Occipital lobe (tissue), 3 donors: ENCODE measurements at places on chromosomes 12 and 14. TPM values are rescaled to one million over a fixed set of nuclear protein-coding genes. Genes with fewer than 3 reads are reported as not detected.

DNA sequence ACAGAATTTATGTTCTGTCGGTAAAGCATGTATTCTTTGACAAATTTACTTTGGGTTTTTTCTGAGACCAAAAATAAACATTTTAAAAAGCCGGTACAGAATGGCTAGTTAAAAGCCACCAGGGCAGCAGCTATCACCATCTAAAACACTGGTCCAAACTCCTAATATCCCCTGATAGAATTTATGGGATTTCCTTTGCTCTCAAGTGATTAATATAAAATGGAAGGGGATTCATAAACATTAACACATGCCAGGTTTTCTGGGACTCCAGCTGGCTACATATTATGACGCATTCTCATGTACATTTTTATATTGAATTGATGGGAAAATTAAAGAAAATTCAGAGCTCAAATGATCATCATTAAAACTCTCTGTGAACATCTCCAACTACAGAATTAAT is 640.8 kb downstream of the C12orf50 start:
- DNase-seq: no peak

- no peak for DNase-seq
Observed at GRCh38 chr12:43348221-43348620, 203.8 kb downstream of the ADAMTS20 start.

DNA sequence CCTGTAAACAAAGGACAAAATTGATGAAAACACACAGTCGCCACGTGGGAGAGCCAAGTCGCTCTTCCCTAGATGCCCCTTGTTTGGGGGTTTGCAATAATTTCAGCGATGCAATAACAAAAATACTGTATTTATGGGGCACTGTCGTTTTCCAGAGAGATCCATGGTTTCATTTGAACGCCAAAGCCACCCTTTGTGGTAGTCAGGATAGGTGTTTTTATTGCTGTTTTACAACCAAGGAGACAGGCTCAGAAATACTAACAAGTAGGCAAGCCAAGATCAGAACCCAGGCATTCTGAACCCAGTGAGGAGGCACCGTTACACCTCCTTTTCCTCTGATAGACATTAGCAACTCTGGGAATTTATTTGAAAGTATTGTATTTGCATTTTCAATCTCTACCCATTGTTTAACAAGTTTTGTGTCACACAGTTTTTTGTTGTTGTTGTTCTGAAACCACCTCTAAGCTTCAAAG is 831 bp upstream of the BTBD7 start:
- no peak for DNase-seq

- DNase-seq: no peak
Observed at GRCh38 chr14:31935391-31935790, 141.7 kb upstream of the ARHGAP5 start.

GRCh38 chr12:38477340-38478090 is 160.9 kb downstream of the ALG10B start:
- no peak for DNase-seq

GRCh38 chr12:45388545-45388944 is 172.7 kb downstream of the ANO6 start:
- no peak for DNase-seq

DNA sequence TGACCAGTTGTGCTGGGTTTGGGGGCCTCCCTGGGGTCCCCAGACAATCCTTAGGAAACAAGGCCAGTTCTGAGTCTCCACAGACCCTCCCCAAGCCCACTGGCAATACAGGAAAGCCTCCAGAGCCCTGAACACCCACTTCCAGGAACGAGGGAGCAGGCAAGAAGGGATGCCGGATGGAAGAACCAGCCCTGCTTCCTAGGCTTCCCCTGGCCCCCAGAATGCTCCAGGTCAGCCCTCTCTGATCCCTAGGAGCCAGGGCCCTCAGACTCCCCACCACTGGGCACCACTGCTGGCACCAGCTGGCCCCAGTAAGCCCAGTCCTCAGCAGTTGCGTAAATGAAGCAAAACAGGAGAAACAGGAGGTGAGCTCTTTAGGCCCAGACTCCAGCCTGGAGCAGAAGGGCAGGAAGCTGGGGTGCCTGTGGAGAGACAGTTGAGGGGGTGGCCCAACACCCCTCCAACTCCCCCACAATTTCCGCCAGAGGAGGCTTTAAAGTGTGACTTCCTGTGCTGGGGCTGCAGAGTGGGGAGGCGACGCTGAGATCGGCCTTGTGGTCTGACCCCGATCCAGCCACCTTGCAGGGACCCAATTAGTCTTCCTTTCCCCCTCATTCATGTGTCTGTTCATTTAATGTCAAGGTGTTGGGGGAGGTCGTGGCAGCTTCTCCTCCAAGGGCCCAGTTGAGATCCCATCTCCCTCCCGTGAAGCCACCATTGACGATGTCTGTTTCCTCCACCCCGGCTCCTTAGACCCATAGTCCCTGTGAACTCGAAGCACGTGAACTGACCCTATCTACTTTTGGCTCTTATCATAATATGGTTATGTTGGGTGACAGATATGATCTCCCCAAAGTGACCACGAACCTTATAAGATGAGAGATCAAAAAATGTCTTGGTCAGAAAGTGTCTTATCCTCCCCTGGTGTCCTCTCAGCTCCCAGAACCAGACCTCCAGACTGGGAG is 4.7 kb downstream of the TNFRSF1A start:
- no peak for DNase-seq

GRCh38 chr12:61646639-61647038 is 613.6 kb upstream of the USP15 start:
- no peak for DNase-seq

- no peak for DNase-seq
Observed at GRCh38 chr12:6535697-6535946, 1.3 kb downstream of the GAPDH start.

DNA sequence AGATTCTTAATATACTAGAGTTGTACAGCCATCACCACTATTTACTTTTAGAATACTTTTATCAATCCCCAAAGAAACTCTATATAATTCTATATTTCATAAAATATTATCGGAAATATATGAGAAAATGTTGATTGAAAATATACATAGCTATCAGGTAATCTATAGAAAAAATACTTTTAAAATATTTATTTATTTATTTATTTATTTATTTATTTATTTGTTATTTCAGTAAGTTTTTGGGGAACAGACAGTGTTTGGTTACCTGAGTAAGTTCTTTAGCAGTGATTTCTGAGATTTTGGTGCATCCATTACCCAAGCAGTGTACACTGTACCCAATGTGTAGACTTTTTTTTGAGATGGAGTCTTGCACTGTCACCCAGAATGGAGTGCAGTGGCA is 206.6 kb upstream of the DAAM1 start:
- DNase-seq: no peak

DNA sequence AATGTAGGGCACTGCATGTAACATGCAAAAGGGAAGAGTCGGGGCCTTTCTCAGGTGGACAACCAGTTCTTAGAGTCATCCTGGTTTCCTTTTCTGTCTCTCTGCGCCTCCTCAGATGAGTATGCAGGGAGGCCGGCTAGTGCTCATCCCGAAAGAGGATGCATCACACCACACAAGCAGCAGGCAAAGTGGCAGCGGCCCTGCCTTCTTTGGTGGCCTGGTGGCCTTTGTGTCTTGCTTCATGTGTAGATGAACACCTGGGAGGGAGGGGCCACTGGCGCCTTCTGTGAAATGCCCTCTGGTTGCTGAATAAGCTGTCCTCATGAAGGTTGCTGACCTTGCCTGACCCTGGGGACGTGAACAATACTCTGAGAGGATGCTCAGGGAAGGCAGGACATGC is 18.0 kb downstream of the SLC24A4 start:
- DNase-seq: peak; percentile 11

DNA sequence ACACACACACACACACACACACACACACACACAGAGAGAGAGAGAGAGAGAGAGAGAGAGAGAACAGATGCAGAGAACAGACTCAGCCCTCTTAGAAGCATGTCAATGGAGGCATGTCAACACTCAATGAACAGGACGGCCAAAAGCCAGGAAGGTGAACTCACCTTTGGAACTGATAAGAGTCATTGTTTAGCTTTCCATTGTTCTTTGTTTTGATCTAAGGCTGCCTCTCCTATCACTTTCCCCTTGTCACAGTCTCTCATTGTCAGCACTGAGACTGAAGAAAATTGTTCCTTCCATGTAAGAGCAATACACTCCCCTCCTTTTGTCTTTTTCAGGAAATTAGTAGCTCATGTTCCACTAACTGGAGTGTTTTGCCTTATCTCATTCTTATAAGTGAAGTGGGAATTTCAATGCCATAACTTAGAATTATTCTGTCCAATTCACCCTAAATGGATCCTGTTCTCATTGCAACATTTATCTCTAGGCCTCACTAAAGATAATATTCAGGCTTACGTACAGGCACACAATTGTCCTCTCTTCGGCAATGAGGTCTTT is 218.0 kb downstream of the DUSP6 start:
- DNase-seq: no peak

GRCh38 chr12:2666411-2666810 is 128.4 kb upstream of the FKBP4 start:
- no peak for DNase-seq

DNA sequence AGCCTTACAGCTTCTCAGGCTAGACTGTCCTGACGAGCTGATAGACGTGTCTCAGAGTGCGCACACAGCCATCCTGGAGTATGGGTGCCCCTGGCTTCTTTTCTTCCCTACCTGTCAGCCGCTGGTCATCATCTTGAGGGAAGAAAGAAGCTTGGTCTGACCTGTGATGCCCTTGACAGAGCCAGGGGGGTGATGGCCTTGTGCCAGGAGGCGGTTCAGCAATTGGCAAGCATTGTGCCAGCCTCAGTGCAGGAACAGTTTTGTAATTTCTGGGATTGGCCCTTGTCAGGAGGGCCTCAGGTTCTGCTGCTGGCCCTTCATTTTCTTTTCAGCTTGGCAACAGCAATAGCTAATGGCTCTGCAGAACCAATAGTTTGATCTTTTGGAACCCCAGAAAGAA is 80.1 kb downstream of the ADCK1 start:
- no peak for DNase-seq

DNA sequence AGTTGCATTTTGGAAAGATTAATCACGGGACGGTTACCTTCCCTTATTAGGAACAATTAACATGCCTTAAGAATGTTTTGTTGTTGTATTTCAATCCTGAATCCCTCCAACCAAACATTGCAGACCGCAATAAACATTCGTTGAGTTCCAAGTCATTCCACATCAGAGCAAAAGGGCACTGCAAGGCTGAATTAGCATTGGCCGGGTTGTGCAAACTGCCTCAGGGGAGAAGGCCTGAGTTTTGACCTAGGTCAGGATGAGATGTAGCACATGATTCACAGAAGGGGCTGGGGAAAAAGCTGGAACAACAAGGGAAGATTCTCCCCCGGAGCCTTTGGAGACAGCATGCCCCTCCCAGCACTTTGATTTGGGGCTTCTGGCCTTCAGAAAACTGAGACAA is 82.1 kb upstream of the BDKRB2 start:
- no peak for DNase-seq

DNA sequence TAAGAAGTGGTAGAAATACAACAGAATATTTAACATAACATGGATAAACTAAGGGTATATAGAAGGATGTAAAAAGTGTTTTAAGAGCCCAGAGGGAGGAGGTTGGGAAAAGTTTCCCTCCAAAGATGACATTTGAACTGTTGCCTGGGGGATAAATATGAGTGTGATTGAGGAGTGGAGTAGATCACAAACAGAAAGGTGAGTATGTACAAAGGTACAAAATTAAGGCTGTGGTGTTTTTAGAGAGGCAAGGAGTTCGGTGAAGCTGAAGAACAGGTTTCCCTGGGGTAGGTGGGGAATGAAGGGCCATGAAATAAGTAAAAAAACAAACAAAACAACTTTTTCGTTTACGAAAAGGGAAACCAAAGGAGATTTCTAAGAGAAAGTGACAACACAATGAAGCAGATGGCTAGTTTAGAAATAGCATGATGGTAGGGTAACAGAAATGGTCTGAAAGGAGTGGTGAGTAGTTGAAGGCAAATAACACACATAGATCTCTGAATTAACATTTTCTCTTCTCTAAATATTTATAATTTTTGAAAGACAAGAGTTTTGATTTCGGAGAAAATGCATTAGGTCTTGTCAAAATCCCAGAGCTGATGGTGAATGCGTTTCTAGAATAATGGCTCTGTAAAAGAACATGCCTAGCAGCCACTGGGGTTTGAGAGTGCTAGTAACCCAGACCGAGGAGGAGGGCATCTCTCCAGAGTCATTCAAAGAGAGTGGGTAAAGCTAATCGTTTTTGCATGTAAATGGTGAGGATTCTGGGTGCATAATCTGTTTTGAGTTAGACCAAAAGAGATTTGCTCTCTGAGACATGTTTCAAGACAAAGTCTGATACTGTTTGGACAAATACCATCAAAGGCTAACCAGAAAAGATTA is 240.4 kb upstream of the DCN start:
- DNase-seq: no peak

The TMEM132C gene
- total RNA-seq: 4.8 TPM

The TOMM20L gene
- not detected for total RNA-seq

The PABPN1 gene
- total RNA-seq: 59.6 TPM
